Endodermal cell (in vitro differentiated cells): ENCODE measurements at places on chromosomes 1 and 21. TPM values are rescaled to one million over a fixed set of nuclear protein-coding genes. Genes with fewer than 3 reads are reported as not detected.

- H3K27ac ChIP-seq, result no peak overlapping the region
- no peaks in the 10 kb centered on the region for H3K36me3 ChIP-seq
- H3K4me3 ChIP-seq, result no peak overlapping the region
- no peak for DNase-seq
- no peaks in the 10 kb centered on the region for H3K4me1 ChIP-seq
Measured at GRCh38 chr1:17258758-17259130, 9.8 kb downstream of the PADI3 start.

Gene UBXN10
- 2.5 and 2.6 TPM in 2 replicates for total RNA-seq

Gene TRIM46
- 7.1 to 11.3 TPM (median 8.9 TPM) in 3 replicates for total RNA-seq

Gene NBPF8
- total RNA-seq, result 10.0 to 21.5 TPM (median 20.4 TPM) in 3 replicates

DNA sequence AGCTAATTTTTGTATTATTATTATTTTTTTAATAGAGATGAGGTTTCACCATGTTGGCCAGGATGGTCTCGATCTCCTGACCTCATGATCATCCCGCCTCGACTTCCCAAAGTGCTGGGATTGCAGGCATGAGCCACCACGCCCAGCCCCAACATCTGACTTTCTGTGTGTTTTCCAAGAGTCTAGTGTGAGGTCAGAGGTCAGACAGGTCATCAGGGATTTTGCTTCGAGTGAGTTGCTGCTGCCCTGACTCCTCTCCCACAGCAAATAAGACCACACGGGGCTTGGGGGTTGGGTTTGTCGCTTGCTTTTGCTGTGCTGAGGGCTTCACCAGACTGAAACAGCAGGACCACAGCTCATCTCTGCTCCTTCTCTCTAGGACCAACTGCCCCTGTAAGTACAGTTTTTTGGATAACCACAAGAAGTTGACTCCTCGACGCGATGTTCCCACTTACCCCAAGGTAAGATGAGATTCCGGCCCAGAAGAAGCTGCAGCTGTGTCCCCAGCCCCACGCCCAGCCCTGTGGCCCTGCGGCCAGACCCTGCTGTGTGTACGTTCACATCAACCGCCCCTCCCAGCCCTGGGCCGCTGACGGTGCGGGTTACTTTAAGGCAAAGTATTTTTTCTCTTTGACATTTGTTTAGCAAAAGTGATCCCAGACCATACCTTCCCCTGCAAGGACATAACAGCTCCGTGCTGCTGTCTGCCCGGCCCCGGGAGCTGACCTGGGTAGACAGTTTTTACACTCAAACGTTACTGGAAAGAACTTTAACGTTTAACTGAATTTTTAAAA lies 97.5 kb downstream of the PDE9A start:
- H3K27me3 ChIP-seq, result no peaks in the 10 kb centered on the region
- DNase-seq, result no peak
- peaks cover 5% of the 10 kb centered on the region for H3K4me1 ChIP-seq
- no peak overlapping the region for H3K27ac ChIP-seq
- H3K4me3 ChIP-seq, result no peak overlapping the region

Gene KRTAP21-2
- total RNA-seq, result not detected in 3 replicates

Gene IL10
- not detected in 2 replicates for total RNA-seq

Gene SPRR1B
- total RNA-seq, result 1.1 TPM in 1 of 3 replicates, not detected in the others

DNA sequence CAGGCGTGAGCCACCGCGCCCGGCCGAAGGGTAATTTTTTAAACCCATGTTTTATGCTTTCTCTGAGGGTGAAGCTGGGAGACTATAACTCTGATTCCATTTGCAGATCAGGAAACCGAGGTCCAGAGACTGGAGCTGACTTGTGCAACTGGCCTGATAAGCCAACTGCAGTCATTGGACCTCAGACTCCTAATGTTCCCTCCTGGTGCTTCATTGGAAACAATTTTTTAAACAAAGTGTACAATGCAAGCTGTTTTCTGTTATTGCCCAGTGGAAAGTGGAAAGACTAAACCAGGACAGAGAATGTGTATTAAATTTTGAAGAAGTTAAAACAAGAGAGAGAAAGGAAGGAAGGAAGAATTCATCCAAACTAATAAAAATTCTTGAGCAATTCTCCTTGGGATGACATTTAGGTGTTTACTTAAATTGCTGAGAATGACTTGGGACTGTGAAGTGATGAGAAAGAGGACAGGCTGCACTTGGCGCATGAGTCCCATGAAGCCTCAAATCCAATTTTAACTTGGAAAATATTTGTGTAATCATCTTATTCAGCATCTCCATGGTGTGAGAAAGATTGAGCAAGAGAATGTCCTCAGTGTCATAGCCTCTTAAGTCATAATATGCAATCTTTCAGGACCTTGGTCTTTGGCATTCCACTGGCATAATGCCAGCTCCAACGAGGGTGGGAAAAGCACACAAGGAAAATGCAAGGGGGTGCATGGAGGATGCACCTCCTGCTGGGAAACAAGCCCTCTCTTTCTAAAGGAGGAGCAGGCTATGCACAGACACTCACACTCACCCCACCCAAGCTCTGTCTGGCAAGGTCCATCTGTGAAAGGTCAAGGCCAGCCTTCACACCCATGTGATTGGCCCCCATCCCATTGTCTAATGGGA lies 342.0 kb downstream of the SIPA1L2 start:
- no peaks in the 10 kb centered on the region for H3K27me3 ChIP-seq
- no peaks in the 10 kb centered on the region for H3K4me1 ChIP-seq
- no peak overlapping the region for H3K27ac ChIP-seq

DNA sequence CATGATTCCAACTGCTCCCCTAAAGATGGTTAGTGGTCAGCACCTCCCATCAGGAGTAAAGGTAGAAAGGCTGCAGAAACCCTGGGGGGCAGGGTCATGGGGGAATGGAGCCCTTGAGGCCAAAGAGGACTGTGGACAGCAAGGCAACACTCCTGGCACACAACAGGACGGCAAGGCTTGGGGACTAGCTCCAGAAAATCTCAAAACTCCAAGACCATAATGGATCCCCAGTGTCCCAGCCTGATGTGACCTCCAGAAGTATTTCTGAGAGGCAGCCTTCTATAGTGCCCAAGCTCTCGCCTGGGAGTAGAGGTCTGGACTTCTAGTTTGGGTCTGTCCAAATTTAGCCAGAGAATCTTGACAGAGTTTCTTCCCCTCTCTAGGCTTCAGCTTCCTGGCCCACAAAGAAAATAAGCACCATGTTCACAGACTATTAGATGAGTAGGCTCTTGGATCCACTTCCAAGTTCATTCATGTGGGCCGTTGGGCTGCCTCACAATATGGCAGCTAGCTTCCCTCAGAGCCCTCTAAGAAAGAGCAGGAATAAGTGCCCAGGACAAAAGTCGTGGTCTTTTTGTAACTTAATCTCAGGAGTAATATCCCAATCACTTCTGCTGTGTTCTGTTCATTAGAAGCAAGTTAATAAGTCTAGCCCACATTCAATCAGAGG lies 6.9 kb downstream of the CD2 start:
- H3K4me3 ChIP-seq, result no peak overlapping the region
- no peaks in the 10 kb centered on the region for H3K27me3 ChIP-seq
- no peaks in the 10 kb centered on the region for H3K36me3 ChIP-seq
- H3K4me1 ChIP-seq, result peaks cover 5% of the 10 kb centered on the region
